H54 (cell line): ENCODE measurements at places on chromosomes 1 and 21.

DNA sequence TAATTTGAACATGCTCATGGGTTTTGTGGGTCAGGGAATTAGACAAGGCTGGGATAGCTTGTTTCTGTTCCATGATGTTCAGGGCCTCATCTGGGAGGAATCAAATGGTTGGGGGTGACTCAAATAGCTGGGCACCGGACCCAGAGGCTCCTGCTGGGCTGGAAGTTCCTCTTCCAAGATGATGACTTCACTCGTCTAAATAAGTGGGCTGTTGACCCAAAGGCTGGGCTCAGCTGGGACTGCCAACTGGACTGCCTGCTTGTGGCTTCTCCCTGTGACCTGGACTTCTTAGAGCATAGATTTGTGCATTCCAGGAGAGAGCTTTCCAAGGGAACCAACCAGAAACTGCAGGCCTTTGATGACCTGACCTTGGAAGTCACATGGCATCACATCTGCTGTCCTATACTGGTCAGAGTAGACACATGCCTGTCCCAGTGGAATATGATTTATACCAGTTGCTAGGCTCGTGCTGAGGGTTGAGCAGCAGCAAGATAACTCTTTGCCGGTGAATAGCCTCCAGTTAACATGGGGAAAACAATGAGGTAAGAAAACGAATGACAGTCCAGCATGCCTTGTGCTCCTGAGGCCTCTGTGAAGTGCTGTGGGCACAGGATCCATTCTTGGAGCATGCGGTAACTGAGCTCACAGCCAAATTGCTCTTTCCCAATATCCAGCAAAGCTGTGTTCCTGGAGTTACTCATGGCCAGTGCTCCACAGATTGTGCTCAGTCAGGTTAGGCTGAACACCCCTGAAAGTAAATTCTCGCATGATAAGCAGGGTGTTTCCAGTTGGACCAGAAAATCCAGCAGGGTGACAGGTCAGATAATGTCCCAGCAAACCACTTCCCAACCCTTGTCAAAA lies 272.9 kb upstream of the TMEM51 start:
- DNase-seq: peak; percentile 29

GRCh38 chr1:3051270-3052268 lies 17.4 kb upstream of the PRDM16 start:
- no peak for DNase-seq

GRCh38 chr21:36551731-36552433 lies 72.0 kb upstream of the CLDN14 start:
- no peak for DNase-seq

DNA sequence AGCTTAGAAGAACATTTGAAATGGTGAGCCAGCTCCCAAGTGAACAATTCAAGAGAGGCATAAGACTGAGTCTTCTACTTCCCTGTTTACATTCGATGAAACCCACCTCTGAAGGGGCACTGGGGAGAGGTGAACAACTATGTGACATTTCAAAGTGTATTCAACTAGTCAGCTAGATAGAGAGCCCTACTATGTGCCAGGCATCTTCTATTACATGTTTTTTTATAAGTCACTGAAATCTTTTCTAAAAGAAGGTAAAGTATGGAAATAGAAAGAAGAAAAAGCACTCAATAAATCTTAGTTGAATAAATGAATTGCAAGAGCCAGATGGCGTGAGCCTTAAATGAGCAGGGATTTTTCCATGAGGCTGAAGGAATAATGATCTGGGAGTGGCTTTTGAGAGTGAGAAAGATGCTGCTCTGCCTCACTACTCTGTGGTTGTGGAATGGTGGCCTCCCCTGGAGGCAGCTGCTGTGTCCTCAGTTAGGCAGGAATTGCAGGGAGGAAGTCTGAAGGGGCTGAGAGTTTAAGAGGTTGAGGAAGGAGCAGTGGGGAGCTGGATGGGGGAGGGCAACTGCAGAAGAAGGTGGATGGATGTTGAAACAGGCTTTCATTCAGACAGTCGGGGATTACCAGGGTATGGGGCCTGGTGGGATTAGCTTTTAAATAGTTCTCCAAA lies 10.4 kb upstream of the PTPRF start:
- no peak for DNase-seq

- DNase-seq: no peak
Observed at GRCh38 chr1:212313616-212314015, 28.4 kb downstream of the PPP2R5A start.

DNA sequence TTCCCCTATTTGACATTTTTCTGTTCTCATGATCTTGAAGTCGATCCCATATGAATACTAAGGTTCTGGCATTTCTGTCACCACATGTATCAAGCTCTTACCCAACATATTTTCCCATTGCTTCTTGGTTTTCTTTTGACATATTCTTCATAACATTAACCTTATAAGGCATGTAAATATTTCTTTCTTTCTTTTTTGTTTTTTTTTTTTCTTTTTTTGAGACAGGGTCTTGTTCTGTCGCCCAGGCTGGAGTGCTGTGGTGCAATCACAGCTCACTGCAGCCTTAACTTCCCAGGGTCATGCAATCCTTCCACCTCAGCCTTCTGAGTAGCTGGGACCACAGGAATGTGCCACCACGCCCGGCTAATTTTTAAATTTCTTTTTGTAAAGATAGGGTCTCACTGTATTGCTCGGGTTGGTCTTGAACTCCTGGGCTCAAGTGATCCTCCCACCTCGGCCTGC lies 33.1 kb upstream of the ERRFI1 start:
- no peak for DNase-seq

- no peak for DNase-seq
Observed at GRCh38 chr1:13550663-13551062, 33.0 kb upstream of the PDPN start.

DNA sequence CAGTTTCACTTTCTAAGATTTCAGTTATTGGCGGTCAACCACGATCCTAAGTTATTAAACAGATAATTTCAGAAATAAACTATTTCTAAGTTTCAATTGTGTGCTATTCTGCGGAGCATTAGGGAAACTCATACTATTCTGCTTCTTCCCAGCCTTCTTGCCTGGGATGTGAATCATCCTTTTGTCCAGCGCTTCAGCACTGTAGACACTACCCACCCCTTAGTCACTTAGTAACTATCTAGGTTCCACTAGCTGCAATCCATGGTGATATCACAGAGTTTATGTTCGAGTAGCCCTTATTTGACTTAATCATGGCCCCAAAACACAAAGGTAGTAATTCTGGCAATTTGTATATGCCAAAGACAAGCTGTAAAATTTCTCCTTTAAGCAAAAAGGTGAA lies 279.9 kb upstream of the ADAMTS5 start:
- DNase-seq: peak; percentile 15

GRCh38 chr1:69401879-69402278 lies 165.8 kb upstream of the LRRC7 start:
- no peak for DNase-seq

GRCh38 chr1:238252033-238252802 lies 361.5 kb upstream of the ZP4 start:
- peak; percentile 25 for DNase-seq

DNA sequence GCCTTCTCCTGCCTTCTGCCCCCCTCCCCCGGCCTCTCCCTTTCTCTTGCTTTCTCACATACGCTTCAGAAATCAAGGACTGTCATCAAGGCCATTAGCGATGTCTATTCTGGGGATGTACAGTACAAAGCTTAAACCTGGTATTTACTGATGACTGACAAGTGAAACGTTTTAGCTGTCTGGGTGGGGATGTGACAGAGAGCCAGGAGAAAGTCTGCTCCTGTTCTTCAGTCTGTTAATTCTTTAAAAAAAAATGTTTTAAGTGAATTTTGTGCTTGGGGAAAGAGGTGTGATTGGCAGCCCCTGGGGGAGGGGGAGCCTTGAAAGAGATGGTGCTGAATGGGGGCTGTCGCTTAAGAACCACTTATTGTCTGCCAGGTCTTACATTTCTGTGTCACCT lies 283.0 kb upstream of the PLXNA2 start:
- no peak for DNase-seq

GRCh38 chr1:94871031-94871430 lies 50.9 kb downstream of the SLC44A3 start:
- DNase-seq: no peak

GRCh38 chr1:27336756-27337155 lies 5.1 kb upstream of the SYTL1 start:
- DNase-seq: no peak

DNA sequence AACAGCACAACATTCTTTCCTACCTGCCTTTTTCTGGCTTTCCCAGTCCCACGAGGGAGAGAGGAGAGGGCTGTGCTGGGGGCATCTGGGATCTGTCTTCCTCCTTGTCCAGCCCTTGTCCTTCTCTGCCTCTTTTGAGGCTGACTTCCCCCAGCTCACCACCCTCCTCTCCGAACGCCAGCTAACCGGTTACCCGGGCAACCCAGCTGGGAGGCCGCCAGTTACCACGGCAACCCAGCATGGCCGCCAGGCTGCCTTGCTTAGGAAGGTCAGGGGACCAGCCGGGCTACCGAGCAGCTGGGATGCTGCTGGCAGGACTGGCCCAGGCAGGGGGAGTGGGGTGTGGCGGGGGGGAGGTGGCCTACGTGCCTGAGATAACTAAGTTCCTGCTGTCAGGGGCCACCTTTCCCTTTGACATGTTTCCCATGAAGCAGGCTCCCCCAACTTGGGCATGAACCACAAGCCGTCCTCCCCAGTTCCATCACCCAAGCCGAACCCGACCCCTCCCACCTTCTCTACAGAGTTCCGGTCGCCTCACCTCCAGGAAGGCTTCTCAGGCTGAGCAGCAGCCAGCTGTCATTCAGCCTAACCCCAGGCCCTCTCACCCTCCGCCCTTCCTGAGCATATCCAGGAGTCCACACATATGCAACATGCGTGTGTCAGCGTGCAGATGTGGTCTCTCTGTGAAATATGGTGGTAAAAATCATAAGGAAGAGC lies 8.7 kb downstream of the PLEKHA6 start:
- no peak for DNase-seq

DNA sequence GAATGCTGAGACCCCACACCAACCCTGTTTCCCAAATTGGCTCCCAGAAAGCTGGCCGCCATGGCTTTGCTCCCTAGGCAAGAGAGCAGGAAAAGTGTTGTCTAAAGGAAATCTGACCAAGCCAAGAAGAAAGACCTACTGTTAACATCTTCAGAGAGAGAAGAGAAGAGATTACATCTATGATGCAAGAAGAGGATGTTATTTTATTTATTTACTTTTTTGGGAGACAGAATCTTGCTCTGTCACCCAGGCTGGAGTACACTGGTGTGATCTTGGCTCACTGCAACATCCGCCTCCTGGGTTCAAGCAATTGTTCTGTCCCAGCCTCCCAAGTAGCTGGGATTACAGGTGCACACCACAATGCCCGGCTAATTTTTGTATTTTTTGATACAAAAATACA lies 21.7 kb downstream of the HMGN2 start:
- no peak for DNase-seq

DNA sequence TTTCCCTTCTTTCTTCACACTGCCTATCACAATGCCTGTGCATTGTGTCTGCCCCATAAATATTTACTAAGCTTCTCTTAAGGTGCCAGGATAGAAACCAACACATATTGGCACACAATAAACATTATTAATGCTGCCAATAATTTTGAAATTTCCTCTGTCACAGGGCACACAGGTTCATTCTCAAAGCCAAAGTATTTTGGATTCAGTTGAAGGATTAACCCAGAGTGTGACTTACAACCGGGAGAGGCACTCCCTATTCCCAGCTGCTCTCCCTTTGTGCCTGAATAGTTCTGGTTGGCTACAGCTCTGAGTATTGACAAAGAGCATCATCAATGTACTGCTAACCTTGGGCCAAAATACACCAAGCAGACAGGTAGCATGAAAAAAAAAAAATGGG lies 46.6 kb upstream of the ATP1A1 start:
- DNase-seq: no peak

DNA sequence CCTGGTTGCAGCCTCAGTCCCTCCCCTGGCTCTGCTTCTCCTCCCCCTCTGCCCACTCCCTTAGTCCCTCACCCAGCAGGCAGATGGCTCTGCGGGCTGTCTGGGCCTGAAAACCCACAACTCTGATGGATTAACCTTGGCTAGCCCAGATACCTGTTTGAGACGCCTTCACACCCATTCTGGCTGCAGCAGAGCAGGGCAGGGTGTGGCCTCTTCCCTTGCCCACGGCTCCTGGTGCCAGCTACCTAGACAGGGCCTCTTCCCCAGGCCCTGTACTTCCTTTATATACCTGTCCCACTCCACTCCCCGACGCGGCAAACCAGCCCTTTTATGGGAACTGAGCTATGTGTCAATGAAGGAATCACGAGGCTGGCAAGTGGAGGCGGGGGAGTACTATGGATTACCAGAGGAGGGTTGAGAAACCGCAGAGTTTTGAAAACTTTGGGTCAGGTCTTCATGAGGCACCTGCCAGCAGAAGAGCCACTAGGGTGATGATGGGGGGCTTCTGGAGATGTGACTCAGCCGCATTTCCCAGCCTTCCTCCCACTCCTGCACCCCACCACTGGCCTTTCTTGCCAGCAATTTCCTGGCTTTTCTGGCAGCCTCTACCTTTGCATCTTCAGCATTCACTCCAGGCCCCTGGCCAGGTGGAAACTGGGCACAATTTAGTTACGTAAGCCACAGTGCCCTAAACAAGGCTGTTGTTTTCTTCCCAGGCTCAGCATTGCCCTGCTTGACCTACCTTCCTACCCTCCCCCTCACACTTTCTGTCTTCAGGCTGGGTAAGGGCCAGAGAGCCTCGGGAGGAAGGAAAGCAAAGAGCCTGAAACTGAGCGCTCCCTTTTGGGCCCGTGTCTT lies at the start of gene CHI3L1:
Gene CHI3L1 (minus strand): TSS at position 259 of the 858 bp plus-strand sequence. CDS start 81 bp downstream, at position 178.
- no peak for DNase-seq

GRCh38 chr1:99849413-99849743 lies 783 bp upstream of the AGL start:
- DNase-seq: no peak
